ENCODE measurements at places on chromosomes 1 and 21.

DNA sequence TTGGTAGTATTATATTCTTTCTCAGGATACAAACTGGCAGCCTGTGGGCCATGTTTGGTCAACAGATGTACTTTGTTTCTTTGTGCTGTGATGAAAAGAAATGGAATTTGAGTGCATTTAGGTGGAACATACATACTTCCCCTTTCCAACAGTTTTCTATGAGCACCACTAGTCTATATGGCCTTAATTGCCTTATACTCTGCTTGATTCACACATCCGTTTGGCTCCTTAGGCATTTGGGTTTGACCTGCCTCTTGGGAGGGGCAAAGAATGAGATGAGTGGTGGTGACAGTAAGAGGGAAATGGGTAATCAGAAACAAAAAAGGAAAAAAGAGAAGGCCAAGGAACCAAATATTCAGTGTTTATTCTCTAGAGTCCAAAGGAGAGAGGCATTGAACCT lies 17.0 kb downstream of the CFAP126 start:
- DNase-seq, result no peak

GRCh38 chr1:156554971-156555370 lies 17.4 kb downstream of the IQGAP3 start:
- no peak for DNase-seq

DNA sequence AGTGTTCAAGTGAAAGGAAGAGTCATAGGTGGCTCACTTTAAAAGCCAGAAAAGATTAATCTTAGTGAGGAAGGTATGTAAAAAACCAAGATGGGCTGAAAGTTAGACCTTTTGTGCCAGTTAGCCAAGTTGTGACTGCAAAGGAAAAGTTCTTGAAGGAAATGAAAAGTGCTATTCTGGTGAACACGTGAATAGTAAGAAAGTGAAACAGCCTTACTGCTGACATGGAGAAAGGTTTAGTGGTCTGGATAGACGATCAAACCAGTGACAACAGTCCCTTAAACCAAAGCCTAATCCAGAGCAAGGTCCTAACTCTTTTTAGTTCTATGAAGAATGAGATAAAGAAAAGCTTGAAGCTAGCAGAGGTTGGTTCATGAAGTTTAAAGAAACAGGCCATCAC lies 106.4 kb downstream of the CTH start:
- DNase-seq, result no peak

GRCh38 chr1:19643602-19644394 lies at the start of gene NBL1:
Gene NBL1 (plus strand): TSS chr1:19644311. CDS start chr1:19655031, 10,720 bp downstream.
- peak; percentile 74 for DNase-seq

DNA sequence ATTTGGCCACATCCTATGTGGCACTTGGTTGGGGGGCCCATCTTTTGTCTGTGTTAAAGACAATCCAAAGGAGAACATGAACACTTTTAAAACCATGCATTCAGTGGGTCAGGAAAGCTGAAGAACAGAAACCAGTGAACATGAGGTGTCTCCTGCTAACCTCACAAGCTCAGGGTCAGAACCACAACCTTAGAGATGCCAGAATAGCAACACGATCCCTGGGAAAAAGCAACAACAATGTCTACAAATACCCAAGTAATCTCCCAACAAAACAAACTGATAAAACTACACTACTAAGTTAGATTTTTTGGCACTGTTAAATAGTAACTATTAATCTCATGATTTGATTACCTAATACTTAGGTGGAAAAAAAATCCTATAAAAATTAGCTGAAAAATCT lies 34.1 kb upstream of the GNG4 start:
- DNase-seq, result peak; percentile 3

DNA sequence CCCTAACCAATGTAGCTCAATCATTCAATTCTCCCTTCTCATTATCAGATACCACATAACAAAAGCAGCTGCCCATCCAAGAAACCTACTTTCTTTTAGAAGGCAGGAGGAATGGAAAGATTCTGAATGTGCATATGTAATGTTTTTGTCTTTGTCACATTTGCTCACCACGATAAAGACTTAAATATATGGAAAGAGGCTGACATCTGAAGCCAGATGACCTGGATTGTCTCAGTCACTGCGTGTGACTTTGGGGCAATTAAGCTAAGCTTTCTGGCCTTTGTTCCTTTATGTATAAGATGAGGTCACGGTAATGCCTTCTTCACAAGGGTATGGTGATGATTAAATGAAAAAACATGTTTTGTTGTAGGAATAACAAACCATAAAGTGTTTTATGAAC lies 42.6 kb downstream of the LRRC52 start:
- DNase-seq, result no peak

DNA sequence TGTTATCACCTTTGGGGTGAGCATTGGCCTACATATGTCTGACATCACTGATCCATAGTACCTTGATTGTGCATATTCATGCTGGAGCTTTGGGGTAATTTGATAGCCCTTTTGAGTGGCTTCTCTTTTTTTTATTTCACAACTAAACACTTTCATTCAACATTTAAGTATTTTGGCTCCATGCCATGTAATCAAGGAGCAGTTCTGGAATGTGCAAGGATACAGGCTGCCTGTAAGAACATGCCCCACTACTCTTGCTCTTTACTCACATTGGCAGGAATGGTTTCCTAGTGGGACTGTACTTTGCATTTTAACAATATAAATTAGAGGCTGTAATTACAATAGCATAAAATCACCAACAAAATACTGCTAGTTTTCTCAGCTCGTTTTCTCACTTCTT lies 300.7 kb upstream of the SPAG17 start:
- DNase-seq, result no peak

- DNase-seq, result no peak
Measured at GRCh38 chr1:2479186-2479585, 3.1 kb downstream of the PLCH2 start.

DNA sequence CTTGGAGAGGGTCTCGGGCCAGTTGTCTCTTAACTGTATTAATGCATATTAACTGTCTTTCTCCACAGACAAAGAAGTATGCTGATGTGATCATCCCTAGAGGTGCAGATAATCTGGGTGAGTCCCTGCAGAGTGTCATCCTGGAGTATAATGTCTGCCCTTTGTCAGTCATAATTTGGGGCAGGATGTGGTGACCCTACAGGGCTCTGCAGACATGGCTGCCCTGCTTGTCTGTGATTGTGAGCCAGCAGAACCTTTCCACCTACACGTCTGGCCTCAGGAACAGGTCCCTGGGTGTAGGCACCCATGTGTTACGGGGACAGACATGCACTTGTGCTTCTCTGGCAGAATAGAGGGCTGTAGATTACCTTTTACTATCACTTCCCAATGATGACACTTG lies 78.4 kb downstream of the UCK2 start:
- no peak for DNase-seq
